ENCODE measurements at places on chromosomes 1 and 21. TPM values are rescaled to one million over a fixed set of nuclear protein-coding genes. Genes with fewer than 3 reads are reported as not detected.

The CFAP141 gene
- total RNA-seq, result not detected

The CASQ1 gene
- not detected for total RNA-seq

The PPP1R15B gene
- total RNA-seq, result 36.1 TPM

The GOLT1A gene
- total RNA-seq, result not detected

The IL19 gene
- not detected for total RNA-seq

The TRIM62 gene
- total RNA-seq, result 18.1 TPM

The MLLT11 gene
- 3.6 TPM for total RNA-seq

The TEDDM1 gene
- total RNA-seq, result not detected

The LCE3E gene
- total RNA-seq, result not detected

The SMCP gene
- not detected for total RNA-seq

The LRRC3 gene
- total RNA-seq, result 2.2 TPM

The CYP4Z1 gene
- 4.8 TPM for total RNA-seq

The OR14K1 gene
- total RNA-seq, result not detected

The LGR6 gene
- total RNA-seq, result 26.0 TPM

The TMEM81 gene
- total RNA-seq, result not detected

The ZYG11A gene
- not detected for total RNA-seq
